ENCODE measurements at places on chromosomes 1 and 21. TPM values are rescaled to one million over a fixed set of nuclear protein-coding genes. Genes with fewer than 3 reads are reported as not detected.

CACNA1S gene
- not detected for total RNA-seq

LCE1A gene
- not detected for total RNA-seq

TSEN15 gene
- total RNA-seq, result 52.3 TPM

CYP4A11 gene
- total RNA-seq, result not detected

- no peak for DNase-seq
Measured at GRCh38 chr1:165235155-165235776, 121.2 kb downstream of the LMX1A start.

DNA sequence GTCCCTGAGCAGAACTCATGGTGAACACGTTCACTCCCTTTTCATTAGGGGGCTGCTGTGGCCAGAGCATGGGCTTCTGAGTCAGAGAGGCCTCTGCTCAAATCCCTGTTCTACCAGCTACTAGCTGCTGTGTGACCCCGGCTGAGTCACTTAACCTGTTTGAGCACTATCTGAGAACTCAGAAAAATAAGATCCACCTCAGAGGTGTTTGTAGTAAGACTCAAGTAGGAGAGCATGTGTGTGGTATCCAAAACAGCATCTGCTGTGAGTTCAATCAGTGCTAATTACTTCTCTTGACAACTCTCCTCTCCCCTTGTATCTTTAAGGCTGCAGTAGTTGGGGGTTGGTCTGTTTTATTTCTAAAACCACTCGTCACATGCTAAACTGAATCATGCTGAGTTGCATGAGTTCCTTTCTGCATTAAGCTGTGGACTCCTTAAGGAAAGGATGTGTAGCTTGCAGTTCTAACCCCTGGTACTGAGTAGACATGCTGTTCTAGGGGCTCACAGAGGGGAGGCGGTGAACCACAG lies 39.7 kb upstream of the JUN start:
- DNase-seq, result no peak

- no peak for DNase-seq
Measured at GRCh38 chr1:119735217-119735616, 23.5 kb downstream of the PHGDH start.

DNA sequence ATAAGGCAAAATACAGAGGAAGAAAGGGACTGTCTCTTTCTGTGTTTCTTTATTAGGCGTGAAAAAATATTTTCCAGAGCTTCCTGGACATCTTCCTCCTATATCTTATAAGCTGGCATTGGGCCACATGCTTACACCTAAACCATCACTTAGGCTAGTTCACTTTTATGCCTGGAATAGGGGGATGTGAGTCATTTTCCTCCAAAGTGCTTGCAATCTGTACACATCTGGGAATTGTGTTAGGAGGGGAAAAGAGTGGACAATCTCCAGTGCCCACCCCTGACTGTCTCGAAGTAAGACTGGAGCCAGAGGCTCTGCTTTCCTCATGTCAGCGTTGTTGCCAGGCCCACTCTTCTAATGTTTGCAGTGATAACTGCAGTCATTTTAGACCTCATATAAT lies 29.9 kb downstream of the GIPC2 start:
- DNase-seq, result no peak

DNA sequence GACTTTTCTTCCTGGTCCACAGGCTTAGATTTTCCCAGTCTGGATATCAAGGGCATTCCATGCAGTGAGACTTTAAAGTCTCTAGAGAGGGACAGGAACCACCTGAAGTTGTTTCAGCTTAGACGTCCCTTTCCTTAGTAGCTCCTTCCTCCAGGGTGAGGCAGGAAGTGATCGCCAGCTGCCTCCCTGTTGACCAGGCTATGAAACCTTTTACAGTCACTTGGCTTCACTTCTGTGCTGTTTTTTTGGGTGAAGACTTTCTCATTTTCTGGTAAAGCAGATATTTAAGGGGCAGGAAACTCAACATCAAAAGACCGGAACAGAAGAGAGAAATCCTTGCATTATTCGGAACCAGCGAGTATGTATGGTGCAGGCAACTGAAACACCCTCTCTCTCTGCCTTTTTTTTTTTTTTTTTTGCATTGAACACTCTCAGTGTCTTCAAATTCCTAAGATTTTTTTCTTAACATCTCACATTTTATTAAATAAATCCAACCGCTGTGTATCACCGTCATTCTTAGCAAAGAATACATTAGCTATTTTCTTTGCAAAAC lies 234.6 kb upstream of the IRF2BP2 start:
- DNase-seq, result no peak

- DNase-seq, result no peak
Measured at GRCh38 chr1:29120367-29120766, 3.3 kb downstream of the TMEM200B start.
